SW480 (cell line): ENCODE measurements at places on chromosomes 4 and X.
A peak's percentile ranks its signal among the peaks of the same experiment; 100 is the strongest.

DNA sequence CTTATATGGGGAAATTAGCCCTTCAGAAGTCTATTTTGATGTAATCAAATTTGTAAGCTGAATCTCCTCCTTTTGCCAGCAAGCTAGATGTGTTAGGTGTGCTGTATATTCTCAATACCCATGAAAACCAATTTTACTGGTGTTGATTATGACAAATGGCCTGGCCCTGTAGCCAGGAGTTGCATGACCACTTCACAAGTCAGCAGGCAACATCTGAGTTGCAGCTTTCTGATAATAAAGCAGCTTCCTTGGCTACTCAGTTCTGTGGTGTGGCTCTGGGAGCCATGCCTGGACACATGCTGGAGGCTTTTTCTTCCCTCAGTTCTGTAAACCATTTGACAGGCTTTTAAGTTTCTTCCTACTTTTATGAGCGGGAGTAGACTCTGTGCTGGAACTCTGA, 154.1 kb upstream of the CXCL13 start:
- no peak for DNase-seq

GRCh38 chr4:150297861-150298474, 219.7 kb downstream of the DCLK2 start:
- DNase-seq, result peak; percentile 10

GRCh38 chr4:56195025-56195424, 192.3 kb downstream of the AASDH start:
- DNase-seq, result no peak

DNA sequence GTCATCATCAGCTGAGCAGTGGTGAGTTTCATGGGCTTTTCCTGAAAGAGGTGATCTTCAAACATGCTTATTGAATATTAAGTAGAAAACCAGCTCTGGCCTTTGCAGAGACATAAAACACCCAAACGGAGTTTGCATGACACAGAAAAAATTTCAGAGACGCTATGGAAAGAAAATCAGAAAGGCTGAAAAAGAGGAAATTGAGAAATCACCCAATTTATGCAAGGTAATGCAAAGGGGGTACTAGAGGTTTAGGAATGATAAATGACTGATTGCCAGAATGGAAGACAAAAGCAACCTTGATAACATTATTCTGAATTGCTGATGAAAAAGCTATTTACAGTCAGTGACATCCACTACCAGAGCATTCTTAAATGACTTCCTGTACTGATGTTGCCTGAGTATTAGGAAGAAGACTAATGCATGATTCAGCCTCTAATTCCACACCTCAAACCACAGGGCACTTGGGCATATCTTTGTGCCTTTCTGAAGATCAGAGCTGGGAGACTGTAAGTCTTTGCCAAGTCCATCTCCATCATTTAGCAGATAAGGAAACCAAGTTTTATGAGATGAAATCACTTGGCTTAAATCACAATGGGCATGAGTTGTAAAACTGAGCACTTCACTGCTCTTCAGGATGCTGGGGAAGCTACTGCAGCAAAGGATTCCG, 565.7 kb downstream of the PPARGC1A start:
- DNase-seq, result peak; percentile 16

- no peak for DNase-seq
Observed at GRCh38 chr4:130814896-130815295, 1718.9 kb downstream of the C4orf33 start.

GRCh38 chrX:110143454-110144210, 140.7 kb downstream of the TMEM164 start:
- no peak for DNase-seq
